ENCODE measurements at places on chromosomes 16 and 17.

DNA sequence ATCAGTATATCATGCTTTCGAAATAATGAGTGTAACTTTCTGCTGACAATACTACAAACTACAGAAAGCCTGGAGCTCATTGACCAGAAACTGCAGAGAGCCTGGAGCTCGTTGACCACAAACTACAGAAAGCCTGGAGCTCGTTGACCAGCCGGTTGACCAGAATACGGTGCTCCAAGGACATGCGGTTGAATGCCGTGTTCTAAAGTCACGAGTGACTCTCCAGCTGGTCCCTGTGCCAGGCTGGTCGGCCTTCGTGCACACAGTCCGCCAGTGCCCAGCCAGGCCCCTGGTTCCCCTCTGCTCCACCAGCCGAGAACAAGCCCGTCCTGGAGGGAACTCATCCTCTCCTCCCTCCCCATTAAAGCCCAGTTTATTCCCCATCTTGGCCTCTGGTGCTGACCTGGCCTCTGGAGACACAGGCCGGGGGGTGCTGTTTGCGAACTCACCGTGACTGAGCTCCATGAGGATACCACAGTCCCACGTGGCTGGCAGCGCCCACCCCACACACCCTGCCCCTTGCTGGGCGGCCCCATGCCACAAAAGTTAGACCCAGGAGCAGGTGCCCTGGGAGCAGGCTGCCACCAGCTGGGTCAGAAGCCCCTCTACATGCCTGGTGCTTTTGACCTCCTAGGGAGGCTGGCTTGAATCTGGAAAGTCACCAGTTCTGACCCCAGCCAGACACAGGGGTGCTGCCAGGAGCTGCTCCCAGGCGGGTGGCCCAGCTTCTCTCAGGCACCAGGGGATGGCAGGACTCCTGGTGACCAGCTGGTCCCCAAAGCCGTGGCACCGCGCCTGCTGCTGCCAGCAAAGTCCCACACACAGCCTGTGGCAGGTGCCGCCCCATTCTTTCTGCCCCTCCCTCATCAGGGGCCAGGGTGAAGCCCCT, 15.5 kb upstream of the CDH15 start:
- DNase-seq, result no peak

GRCh38 chr17:36939802-36940312, 2.6 kb downstream of the LHX1 start:
- no peak for DNase-seq

DNA sequence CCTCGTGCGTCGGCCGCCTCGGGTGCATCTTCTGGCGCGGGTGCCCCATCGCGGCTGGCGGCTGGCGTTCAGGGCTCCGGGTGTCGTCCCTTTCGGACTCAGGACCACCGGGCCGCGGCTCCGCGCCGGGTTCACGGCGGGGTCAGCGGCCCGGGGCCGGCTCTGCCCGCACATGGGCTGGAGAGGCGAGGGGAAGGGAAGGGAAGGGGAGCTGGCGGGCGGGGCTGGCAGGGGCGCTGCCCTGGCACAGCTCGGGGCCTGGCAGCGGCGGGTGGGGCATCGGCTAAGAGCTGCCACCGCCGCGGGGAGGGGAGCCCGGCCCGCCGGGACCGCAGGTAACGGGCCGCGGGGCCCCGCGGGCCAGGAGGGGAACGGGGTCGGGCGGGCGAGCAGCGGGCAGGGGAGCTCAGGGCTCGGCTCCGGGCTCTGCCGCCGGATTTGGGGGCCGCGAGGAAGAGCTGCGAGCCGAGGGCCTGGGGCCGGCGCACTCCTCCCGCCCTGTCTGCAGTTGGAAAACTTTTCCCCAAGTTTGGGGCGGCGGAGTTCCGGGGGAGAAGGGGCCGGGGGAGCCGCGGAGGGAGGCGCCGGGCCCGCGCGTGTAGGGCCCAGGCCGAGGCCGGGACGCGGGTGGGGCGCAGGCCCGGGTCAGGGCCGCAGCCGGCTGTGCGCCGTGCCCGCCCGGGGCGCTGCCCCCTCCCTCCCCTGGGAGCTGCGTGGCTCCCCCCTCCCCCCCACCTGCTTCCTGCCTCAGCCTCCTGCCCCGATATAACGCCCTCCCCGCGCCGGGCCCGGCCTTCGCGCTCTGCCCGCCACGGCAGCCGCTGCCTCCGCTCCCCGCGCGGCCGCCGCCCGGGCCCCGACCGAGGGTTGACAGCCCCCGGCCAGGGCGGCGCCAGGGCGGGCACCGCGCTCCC, 646 bp downstream of the HIC1 start:
- peak; percentile 77 for DNase-seq

GRCh38 chr16:14452066-14452465, 178.0 kb downstream of the PARN start:
- DNase-seq, result no peak

- no peak for DNase-seq
Observed at GRCh38 chr16:13099822-13100221, 198.4 kb downstream of the SHISA9 start.

DNA sequence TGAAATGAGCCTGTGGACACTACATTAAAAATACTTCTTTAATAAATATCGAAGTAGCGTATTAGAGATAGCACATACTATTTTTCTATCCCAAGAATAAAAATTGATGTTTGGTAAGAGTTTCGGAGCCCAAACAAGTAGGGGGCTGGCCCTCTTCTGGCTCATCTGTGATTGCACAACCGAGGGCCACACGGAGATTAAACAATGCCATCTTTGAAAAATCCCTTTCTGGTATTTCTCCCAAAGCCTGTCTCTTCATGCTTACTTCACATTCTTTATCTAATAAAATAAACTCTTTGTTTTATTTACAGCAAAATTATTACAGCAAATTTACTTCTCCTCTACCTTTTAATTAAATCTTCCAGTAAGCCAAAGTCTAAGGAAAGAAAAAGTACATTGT, 9.6 kb upstream of the MYH11 start:
- DNase-seq, result no peak

Measured in activated naive CD4-positive, alpha-beta T cell treated with anti-CD3 and anti-CD28 coated beads, Interleukin-2, amount 10 ng/mL, durations not matched to agents 7 days and 5 days (primary cell).